Pulmonary artery endothelial cell (primary cell): ENCODE measurements at places on chromosomes 2 and 18. TPM values are rescaled to one million over a fixed set of nuclear protein-coding genes. Genes with fewer than 3 reads are reported as not detected.

Gene LYG2
- total RNA-seq = not detected in 2 replicates

Gene NT5C1B
- total RNA-seq = not detected in 2 replicates

Gene SLC5A7
- total RNA-seq = not detected in 2 replicates

Gene PXDN
- total RNA-seq = 249 and 307 TPM in 2 replicates

Gene MARCHF7
- 100 and 116 TPM in 2 replicates for total RNA-seq

Gene NYAP2
- not detected in 2 replicates for total RNA-seq

Gene STARD6
- total RNA-seq = 0.33 TPM in 1 of 2 replicates, not detected in the other

Gene KHK
- total RNA-seq = 2.1 and 4.6 TPM in 2 replicates

Gene EPB41L3
- total RNA-seq = 92.4 and 122 TPM in 2 replicates

Gene PFN4
- total RNA-seq = 0.14 and 0.59 TPM in 2 replicates

Gene NDC80
- total RNA-seq = 24.3 and 43.1 TPM in 2 replicates

Gene DAPL1
- not detected in 2 replicates for total RNA-seq

Gene TTN
- 0.95 and 2.7 TPM in 2 replicates for total RNA-seq

Gene POTEI
- total RNA-seq = 0.07 TPM in 2 replicates

Gene ST8SIA3
- not detected in 2 replicates for total RNA-seq

Gene TTLL4
- total RNA-seq = 6.4 and 10.0 TPM in 2 replicates

Gene SLC4A5
- 0.04 TPM in 1 of 2 replicates, not detected in the other for total RNA-seq

Gene RELCH
- 19.5 and 36.8 TPM in 2 replicates for total RNA-seq

Gene SKOR2
- total RNA-seq = not detected in 2 replicates

Gene DNAH7
- total RNA-seq = 0.11 and 0.20 TPM in 2 replicates

Gene ASTL
- 0.07 TPM in 1 of 2 replicates, not detected in the other for total RNA-seq

Gene PSMA8
- not detected in 2 replicates for total RNA-seq
